ENCODE measurements at places on chromosomes 2 and 18.

DNA sequence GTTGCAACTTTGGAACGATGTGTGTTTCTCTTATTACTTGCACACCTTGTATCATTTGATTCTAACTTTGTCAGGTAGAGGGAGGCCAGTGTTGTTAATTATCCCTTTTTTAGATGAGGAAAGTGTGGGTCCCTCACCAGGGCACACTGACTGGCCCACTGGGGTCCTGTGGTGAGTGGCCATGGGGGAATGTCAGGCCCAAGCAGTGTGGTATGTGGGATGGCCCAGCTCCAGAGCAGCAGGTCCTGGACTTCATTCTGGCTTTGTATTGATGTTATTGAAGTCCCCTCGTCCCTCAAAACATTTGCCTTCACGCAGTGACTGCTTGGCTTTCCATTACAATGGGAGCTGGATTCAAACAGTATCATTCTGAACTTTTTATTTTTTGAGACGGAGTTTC is 11.7 kb downstream of the NCK2 start:
- no peak for DNase-seq

DNA sequence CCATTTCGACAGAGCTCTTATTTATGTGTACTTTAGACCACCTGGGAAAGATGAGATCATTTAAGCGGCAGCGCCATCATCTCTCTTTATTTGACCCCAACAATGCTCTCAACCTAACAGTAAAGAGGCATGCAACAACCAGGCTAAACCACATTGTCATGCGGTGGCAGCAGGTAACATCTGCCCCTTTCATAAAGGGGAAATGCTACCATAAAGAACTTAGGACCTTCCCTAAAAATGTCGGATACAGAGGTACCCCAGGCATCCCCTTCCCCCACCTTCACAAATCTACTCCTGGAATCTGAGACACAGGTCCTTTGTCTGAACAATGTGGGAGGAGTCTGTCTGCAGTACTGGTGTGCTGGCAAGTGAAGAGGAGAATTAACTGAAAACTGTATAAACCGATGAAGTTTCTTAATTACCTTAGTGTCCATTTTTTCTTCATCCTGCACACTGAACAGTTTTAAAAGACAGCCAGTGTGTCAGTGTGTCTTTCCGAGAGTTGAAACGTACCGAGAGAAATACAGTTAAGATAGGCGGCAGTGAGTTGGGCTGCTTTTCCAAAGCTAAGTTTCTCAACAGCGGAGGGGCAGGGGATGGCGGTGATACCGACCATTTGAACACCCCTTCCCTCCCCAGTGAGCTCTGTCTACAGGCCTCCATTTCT is 1.9 kb downstream of the MEX3C start:
- DNase-seq, result peak; percentile 6

- no peak for DNase-seq
Observed at GRCh38 chr2:1972948-1973347, 228.6 kb upstream of the PXDN start.

DNA sequence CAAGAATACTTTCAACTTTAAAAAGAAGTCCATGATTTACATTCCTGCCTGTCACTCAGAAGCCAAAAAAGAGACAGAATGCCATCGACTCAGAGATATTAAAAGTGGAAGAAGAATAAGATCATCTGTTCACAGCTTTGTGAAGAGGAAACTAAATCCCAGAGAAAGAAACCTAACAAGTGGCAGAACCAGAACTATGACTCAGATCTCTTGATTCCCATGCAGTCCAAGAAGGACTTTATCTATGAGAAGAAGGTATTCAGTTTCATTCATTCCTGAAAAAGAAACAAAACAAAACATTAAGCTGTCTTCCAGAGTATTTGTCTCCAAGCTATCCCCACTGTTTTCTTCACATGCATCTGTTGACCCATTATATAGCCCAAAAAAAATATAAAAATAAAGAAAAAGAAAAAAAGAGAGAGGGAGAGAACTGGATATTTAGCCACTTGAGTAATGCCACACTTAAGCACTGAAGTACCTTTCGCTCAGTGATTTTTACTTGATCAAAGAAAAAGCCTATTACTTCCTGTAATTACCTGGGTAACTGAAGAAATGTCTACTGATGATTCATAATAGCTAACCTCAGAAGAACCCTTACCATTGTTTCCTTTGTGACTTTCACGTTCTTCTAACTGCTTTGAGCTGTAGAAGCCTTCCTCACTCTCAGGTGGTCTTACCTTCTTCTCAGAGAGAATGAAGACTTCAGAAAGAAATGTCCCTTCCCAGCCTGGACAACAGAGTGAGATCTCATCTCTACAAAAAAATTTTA is 17.7 kb upstream of the AKAIN1 start:
- no peak for DNase-seq

DNA sequence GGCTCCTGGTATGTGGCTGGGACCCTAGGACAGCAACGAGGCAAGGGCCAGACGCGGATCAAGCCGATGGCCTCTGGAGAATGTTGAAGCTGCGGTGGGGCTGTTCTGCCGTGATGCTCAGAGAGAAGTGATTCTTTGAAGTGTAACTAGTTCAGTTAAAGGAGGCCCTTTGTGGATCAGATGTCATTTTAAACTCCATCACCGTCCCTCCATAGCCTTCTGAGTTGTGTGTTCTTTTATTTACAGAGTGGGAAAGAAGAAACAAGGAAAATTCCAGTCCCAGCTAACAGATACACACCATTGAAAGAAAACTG is 403 bp downstream of the PNO1 start:
- DNase-seq, result no peak

DNA sequence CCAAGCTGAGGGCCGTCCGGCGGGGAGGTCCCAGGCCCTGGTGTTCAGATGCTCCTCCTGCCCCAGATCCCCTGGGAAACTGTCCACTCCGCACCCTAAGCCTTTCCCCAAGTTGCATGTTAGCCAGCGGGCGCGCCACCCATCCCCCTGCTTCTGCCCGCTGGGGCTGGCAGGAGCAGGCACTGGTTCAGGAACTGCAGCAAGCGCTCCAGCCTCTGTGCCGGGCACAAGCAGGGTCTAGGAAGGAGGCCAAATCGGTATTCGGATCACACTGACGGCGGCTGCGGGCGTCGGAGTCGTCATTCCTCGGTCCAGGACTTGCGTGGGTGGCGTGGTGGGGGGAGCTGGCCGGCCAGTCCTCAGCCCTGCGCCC is 53.7 kb downstream of the FAM168B start:
- no peak for DNase-seq

DNA sequence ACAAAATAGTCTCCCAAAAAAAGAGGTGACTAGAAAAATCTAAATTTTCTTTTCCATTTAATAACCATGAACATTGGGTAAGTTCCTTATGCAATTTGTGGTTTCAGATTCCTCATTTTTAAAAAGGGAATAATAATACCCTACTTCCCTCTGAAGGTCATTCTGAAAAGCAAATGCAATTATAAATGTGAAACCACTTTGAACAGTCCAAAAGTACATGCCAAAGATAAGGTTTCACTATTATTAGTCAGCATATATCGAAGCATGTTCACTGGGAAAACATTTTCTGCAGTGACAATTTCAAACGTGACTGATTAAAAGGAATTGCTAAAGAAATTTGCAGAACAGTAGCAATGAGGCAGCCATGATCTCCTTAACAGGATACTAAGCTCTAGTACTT is 100.1 kb upstream of the RNF152 start:
- no peak for DNase-seq

GRCh38 chr2:71948781-71949536 is 198.7 kb downstream of the CYP26B1 start:
- no peak for DNase-seq

DNA sequence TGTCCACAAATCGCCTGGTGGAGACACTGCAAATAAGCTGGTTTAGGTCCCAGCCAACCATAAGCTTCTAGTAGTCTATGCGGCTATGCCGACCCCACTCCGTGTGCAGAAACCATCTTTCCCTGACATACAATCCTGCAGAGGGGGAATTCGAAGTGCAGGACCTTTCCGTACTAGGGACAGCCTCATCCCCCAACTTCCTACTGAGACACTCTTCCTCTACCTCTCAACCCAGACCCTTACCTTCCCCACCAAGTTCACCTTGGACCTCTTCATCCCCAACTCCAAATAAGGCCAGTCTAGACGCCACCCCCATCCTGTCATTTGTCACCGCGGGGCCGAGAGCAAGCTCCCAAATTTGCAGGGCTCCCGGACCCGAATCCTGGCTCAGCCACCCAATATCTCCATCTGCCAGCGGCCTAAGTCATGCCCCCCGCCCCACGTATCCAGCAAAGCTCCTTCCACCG is 496 bp downstream of the SUCLG1 start:
- no peak for DNase-seq

GRCh38 chr18:77248873-77249568 is 627 bp upstream of the GALR1 start:
- DNase-seq, result no peak

- DNase-seq, result no peak
Observed at GRCh38 chr2:60424233-60424632, 129.2 kb downstream of the BCL11A start.

- no peak for DNase-seq
Observed at GRCh38 chr2:191748528-191749180, 70.7 kb downstream of the NABP1 start.

DNA sequence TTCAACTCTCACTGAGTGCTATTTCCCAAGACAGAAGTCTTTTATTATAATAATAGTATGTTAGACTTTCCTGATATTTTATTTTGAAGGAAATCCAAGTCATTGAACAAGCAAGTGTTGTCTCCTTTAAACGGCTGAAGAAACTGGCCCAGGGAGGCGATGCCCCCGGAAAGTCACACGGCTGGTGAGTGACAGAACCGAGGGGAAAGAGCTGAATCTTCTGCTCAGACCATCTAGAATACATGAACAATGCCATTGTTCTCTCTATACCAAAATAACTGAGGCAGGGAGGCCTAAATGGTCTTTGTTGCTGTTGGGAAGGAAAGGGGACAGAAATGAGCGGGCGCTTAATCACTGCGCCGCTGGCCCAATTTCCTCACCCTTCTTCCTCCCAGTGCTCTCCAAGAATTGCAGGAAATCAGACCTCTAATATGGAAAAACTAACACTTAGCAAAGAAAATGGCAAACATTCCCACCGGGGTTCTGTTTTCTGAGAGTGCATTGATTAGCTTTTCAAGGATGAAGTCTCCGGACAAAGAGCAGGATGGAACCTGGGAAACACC is 101.5 kb downstream of the KLF7 start:
- no peak for DNase-seq

GRCh38 chr2:84701880-84702279 is 179.0 kb downstream of the TRABD2A start:
- no peak for DNase-seq

GRCh38 chr2:222241128-222241870 is 57.5 kb downstream of the PAX3 start:
- DNase-seq, result no peak

DNA sequence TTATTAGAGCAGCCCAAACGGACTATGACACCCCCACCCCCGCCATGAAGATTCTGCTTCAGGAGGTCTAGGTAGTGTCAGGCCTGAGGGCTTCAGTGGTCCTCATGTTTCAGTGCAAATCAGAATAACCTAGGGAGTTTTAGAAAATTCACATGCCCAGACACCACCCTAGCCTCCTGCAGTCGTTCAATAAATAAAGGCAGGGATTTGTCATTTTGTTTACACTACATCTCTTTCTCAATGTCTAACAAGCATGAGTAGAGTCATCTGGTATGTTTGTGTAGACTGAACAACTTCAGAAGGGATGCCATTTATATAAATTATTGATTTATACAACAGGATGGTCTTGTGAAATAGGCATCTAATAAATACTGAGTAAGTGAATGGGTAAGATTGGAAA is 112.1 kb upstream of the SERPINE2 start:
- no peak for DNase-seq

DNA sequence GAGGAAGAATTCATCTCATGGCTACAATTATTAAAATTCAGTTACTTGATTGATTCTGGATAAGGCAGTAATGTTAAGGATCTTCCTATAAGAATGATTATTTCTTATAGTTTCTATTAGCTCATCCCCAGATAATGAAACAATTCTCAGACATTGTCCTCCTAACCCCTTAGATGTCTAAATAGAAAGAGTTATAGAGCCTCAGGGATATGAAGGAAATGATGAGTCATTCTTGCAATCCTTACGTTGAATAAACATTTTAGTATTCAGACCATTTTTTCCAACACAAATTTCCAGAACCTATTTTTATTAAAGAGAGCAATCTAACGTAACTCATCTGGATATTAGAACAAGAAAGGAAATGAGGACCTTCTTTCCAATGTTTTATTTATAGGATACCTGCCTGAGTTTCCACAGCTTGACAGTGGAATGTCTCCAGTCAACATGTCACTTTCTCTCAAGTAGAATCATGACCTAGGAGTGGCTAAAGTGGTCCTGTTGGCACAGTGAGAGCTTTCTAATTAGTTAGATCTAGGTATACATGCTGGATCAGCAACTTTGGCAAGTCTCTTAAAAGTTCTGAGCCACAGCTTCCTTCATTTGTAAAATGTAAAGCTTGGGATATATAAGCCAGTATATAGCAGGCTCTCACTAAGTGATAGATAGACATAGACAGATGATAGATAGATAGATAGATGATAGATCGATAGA is 88.0 kb upstream of the RAB27B start:
- no peak for DNase-seq

DNA sequence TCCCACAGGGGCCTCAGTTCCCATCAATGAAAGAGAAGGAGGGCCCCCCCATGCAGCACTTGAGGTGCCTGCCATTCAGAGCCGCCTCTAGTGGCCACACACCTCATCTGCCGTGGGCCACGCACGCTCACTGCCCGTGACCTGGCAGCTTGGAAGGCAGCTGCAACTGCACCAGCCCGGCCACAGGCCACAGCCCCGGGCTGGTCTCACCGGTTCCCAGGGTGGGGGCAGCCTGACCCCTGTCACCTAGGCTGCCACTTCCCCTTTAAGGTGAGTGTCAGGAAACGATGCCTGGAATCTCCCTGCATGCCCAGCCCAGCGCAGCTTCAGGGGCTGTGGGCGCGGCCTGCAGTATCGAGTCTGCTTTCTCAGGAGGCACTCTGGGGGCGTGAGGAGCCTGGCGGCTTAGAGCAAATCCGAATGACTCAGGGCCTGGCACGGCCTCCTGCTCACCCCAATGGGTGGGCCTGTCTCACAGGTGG is 2.6 kb downstream of the MAB21L4 start:
- no peak for DNase-seq

GRCh38 chr2:225602205-225602604 is 202.7 kb downstream of the NYAP2 start:
- DNase-seq, result no peak

- DNase-seq, result no peak
Observed at GRCh38 chr2:58973811-58974281, 732.7 kb upstream of the FANCL start.
